Stimulated activated CD4-positive, alpha-beta T cell treated with anti-CD3 and anti-CD28 coated beads, TNF-alpha, amount 100 ng/mL, for 1 hour (primary cell): ENCODE measurements at places on chromosomes 2 and 18.

- no peak for DNase-seq
Observed at GRCh38 chr2:174328961-174329715, 5.6 kb upstream of the SP9 start.

GRCh38 chr2:222248818-222249217 is 50.0 kb downstream of the PAX3 start:
- DNase-seq: no peak

DNA sequence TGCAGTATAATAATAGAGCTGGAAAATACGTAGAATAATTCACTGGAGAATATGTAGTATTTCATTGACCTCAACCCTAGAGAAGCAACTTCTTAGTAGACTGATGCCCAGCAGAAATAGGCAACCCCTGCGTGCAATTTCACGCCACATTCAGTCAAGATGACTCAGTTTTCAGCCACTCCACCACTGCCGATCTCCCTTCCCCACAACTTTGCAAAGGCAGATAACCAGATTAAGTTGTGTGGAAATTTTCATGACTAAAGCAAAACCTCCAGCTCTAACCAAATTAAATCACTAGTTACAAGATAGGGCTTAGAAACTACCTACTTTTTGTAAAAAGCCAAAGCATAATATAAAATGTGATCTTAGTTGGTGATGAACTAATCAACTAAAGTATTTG is 63.3 kb upstream of the STK17B start:
- no peak for DNase-seq

- no peak for DNase-seq
Observed at GRCh38 chr18:37636831-37637477, 71.4 kb upstream of the CELF4 start.

DNA sequence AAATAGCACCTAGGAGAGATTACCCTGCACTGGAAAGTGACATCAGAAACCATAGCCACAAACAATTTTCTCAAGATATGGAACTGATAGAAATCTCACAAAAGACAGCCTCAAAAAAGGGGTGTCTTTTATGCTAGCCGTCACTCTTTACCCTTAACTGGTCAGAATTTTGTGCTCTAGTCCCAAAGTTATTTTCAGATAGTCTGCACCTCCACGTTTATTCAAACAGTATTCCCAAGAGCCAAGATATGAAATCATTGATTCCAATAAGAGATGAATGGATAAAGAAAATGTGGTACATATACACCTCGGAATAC is 23.5 kb upstream of the PMAIP1 start:
- no peak for DNase-seq

GRCh38 chr2:2332381-2332780 is 1.3 kb upstream of the MYT1L start:
- DNase-seq: no peak

DNA sequence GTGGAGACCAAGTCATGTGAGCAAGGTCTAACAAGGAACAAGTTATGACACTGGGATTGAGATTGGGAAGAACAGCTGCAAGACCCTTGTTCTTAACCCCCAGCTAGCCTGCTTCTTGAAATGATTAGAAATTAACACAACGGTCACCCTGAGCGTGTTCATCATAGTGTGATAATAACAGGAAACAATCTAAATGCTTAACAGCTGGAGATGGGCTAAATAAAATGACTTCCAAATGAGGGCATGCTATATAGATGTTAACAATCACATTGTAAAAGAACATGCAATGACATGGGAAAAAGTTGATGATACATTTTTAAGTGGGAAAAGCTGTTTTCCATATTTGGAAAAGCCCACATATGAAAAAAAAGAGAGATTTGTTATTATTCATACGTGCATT is 47.6 kb downstream of the RPL37A start:
- DNase-seq: no peak

DNA sequence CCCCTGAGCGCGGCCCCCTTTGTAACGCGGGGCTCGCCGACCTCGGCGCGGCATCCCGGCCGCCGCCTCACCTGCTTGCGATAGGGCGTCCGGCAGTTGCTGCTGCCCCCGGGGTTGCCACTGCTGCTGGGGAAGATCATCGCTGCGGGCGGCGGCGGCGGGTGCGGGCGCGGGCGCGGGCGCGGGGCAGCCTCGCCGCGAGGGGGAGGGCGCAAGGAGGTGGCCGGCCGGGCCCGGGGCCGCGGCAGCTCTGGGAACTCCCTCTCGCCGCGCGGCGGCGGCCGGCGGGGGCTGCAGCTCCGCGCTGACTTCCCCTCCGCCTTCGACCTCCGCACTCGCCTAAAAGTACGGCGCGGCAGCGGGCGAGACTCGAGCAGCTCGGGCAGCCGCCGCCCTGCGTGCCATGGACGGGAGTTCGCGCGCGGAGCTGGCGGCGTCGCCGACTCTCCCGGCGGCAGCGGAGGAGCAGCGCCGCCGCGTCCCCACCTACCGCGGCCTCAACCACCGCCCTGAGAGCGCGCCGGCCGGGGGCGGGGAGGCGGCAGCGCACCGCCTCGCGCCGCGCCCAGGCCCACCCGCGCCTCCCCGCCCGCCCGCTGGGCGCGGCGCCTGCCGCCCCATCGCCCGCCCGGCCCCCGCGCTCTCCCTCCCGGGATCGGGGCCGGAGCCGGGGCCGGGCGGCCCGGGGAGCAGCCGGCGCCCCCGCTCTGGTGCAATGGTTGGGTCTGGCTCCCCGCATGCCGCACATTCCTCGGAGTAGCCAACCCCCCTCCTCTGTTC is 86.0 kb downstream of the RBMS1 start:
- DNase-seq: peak; percentile 28

- DNase-seq: no peak
Observed at GRCh38 chr2:169933124-169933711, 106.0 kb downstream of the UBR3 start.

GRCh38 chr2:112109278-112109677 is 28.9 kb upstream of the FBLN7 start:
- no peak for DNase-seq

GRCh38 chr2:198178766-198179165 is 374.4 kb downstream of the PLCL1 start:
- no peak for DNase-seq

DNA sequence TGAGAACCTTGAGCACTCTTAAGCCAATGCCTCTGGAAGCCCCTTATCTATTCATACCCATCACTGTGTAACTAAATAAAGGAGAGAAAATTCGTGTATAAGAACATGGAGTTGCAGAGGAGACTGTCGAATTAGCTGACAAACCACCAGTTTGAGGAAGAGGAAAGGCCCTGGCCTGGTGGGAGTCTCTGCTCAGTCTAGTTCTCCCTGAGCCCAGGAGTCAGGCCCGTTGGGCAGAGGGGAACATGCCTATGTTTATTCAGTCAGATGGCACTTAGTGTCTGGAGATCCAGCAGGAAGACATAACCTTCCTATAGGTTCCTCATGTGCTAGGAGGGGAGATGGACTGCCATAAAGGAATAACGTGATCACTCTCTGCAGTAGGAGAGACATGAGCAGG is 60.3 kb downstream of the MGAT5 start:
- DNase-seq: no peak

DNA sequence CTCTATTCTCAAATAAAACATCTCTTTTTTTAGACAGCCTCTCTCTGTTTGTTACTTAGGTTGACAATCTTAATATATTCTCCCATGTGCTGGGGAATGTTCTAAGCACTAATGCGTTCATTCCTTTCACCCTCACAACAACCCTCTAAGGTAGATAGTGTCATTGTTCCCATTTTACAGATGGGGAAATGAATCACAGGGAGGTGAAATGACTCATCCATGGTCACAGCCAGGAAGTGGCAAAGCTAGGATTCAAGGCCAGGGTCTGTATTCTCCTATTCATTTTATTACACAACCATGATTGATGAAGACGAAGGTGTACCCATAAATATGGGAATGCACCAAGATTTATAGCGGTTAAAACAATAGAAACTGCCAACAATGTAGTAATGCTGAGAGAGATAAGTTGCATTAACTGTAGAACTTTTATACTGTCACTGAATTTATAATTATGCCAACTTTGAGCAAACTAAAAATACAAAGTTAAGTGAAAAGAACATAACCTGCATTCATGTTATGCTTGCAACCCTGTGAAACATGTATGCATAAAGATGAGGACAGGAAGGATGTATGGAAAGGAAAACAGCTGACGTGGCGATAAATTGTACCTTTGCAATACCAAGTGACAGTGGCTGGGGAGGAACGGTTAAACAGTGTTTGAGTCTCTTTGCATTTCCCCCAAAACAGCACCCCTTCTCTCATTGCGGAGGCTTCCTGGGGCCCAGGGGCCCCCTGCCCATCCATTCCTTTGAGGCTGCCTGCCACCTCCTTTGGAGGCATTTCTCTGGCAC is 257.7 kb upstream of the AGAP1 start:
- DNase-seq: no peak

- no peak for DNase-seq
Observed at GRCh38 chr2:238724728-238725127, 123.2 kb upstream of the TWIST2 start.

GRCh38 chr2:237474931-237475703 is 11.9 kb upstream of the MLPH start:
- DNase-seq: peak; percentile 15

DNA sequence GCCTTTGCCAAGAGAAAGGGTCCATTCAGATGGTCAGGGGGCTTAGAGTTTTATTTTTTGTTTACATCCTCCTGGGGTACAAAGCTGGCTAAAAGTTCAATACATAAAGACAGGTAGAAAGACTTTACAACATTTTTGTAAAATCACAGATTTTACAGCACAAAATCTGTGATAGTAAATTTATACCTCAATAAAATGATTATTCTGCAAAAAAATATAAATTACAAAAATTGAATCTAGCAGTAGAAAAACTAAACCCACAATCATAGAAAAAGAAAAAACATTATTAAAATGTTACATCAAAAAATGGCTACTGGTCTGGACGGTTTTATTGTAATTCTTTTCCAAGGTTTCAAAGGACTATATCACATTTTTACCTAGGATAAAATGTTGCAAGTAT is 674.2 kb upstream of the CHAC2 start:
- DNase-seq: no peak

- DNase-seq: no peak
Observed at GRCh38 chr2:12347066-12347493, 369.7 kb upstream of the TRIB2 start.

DNA sequence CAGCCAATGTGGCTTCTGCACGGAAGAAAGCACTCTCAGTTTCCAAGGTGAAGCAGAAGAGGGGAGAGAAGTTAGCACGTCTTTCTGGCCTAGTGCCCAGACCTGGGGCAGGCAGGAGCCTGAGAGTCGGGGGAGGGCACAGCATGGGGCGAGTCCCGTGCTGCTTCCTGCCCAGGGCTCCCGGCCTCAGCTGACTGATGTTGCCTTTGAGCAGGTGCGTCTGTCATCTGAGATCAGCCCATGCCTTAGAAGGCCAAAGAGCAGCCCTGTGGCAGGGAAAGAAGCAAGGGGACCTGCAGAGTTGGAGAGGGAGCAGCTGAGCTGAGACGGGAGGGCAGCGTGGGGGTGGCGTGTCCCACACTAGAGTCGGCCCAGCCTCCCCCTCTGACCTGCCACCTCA is 3.3 kb downstream of the KCNIP3 start:
- DNase-seq: no peak

GRCh38 chr2:191272064-191272463 is 26.9 kb downstream of the MYO1B start:
- no peak for DNase-seq

- DNase-seq: no peak
Observed at GRCh38 chr18:58290116-58290695, 246.2 kb downstream of the NEDD4L start.

DNA sequence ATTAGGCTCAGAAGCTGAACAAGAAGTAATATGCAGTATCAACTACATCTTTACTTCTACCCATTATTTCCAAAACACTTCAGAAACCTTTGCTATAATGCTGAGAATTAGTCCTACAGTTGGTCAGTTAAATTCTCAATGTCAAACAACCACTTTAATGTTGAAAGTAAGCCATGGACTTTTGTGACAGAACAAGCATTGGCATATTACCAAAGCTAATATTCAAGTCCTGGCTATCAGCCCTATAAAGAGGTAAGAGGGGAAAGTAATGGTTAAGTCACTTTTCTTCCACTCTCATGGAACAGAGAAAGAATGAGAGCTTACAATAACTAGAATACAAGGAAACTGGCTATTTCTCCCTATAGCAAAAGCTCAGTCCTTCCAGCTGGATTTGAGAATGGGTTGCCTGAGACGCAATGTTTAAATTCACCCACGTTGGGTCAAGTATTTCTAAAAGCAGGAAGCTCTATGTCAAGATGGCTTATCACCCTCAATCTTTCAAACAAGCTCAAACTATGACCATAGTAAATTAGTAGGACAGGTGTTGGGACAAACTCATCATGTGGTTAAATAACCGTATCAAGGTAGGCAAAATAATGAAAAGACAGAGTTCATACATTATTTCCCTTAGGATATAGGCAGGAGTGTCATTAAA is 31.4 kb upstream of the MFSD6 start:
- DNase-seq: no peak

DNA sequence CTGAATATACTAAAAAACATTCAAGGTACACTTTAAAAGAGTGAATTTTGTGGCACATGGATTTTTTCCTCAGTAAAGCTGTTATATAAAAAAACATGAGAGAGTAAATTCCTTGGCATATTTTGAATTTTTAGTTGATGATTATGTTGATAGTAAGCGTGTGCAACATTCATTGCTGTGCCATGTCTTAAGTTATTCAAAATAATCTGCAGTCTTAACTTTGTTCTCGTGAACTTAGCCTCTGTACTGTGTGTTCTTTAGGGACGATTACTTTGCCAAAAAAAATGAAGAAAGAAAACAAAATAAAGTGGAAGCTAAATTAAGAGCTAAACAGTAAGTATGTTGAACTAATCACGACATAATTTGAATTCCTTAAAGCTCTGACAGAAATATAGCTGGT is 9.6 kb downstream of the SSB start:
- DNase-seq: no peak

- DNase-seq: no peak
Observed at GRCh38 chr2:215428060-215428910, 7.6 kb downstream of the FN1 start.

DNA sequence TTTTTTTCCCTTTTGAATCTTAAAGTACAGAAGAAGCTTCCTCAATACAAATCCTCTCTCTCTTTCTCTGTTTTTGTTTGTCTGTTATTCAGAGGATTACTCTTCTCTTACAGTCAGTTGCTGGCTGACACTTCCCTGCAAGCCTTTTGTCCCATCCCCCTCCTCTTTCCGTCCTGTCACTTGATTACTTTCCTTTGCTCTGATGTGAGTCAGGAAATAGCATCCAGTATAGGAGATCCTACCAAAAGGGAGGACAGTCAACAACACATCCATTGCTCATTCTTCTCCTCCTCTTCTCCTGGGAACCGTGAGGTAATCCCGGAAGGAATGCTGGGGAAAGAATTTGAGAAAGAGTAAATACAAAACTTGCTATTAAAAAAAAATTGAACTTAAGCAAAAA is 79.3 kb upstream of the SCN7A start:
- DNase-seq: no peak

- DNase-seq: no peak
Observed at GRCh38 chr2:201320701-201321100, 36.4 kb downstream of the FLACC1 start.
